Gastroesophageal sphincter (tissue), 4 donors: ENCODE measurements at places on chromosomes 1 and 21.
A peak's percentile ranks its signal among the peaks of the same experiment; 100 is the strongest.

DNA sequence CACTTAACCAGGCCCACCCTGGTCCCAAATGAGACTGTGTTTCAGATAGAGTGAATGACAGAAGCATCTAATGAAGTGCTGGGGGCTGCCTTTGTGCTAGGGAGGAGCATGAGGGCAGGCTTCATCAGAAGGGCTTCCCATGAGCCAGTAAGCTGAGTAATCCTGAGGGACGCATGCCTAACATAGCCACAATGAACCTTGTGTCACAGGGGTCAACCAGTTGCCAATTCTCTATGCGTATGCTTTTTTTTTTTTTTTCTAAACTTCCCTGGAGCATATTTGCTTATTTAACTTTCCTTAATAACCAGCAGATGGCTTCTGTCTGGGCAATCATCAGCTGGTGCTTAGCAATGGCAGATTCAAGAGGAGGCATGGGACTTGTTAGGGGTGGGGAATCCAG, 25.5 kb upstream of the CYP2J2 start:
- ATAC-seq, result no peak
- H3K27me3 ChIP-seq, result no peaks in the 10 kb centered on the region
- no peak overlapping the region for H3K4me3 ChIP-seq
- H3K36me3 ChIP-seq, result no peaks in the 10 kb centered on the region

GRCh38 chr1:190140644-190141043, 337.0 kb downstream of the BRINP3 start:
- H3K4me1 ChIP-seq, result no peaks in the 10 kb centered on the region
- no peaks in the 10 kb centered on the region for H3K36me3 ChIP-seq
- no peaks in the 10 kb centered on the region for H3K27me3 ChIP-seq
- no peak overlapping the region for H3K27ac ChIP-seq
- ATAC-seq, result no peak

DNA sequence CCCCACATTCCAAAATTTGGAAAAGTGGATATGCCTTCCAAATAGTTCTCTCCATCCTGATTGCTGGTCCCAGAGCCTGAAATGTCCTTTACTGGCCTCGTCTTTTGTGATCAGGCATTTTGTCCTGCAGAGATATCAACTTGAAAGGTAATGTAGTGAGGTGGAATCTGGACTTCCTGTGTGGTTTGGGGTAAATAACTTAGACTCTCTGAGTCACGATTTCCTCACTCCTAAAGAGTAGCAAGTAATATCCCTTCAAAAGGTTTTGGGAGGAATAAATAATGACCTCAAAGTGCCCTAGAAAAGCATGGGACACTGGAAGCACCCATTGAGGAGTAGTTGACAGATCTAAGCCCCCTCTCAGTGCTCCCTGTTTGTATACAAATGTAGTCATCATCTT, 426.6 kb downstream of the OMA1 start:
- no peak overlapping the region for H3K4me3 ChIP-seq
- H3K27me3 ChIP-seq, result no peaks in the 10 kb centered on the region
- no peaks in the 10 kb centered on the region for H3K36me3 ChIP-seq
- no peak overlapping the region for H3K27ac ChIP-seq

DNA sequence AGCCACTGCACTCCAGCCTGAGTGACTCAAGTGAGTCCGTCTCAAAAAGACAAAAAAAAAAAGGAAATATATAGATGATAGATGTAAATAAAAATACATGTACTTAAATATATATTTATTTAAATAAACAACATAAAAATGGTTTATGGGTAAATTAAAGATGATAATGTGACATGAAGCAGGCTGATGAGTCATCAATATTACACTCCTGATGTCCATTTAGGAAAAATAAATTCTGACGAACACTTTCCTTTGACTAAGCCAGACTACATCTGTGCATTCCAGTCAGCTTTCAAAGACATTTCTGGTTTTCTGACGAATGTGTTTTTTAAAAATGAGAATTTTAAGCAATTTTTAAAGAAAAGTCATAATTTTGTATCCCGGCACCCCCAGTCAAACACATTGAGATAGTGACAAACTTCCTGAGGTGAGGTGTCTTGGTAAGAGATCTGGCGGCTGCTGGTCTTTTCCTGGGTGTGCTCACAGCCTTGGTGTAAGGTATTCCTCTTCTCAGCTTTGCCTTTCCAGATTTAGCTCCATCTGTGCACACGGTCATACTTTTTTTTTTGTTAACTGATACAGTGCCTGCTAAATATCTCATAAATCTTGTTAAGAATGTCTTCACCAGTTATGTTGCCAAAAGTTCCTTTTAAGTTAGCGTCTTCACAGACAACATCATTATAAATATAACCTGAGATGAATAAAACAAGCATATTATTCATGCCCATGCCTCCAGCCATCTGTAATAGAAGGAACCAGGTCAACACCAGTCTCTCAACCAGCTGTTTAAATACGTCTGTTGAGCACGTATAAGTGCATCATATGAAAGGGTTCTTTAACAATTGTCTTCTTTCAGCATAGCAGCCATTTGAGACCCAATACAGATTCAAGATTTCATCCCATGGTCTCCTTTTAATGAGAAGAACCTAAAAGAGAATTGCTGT, 214.5 kb upstream of the PLD5 start:
- ATAC-seq, result no peak
- H3K4me3 ChIP-seq, result no peak overlapping the region
- H3K36me3 ChIP-seq, result no peaks in the 10 kb centered on the region
- no peak overlapping the region for H3K27ac ChIP-seq
- H3K4me1 ChIP-seq, result no peaks in the 10 kb centered on the region

DNA sequence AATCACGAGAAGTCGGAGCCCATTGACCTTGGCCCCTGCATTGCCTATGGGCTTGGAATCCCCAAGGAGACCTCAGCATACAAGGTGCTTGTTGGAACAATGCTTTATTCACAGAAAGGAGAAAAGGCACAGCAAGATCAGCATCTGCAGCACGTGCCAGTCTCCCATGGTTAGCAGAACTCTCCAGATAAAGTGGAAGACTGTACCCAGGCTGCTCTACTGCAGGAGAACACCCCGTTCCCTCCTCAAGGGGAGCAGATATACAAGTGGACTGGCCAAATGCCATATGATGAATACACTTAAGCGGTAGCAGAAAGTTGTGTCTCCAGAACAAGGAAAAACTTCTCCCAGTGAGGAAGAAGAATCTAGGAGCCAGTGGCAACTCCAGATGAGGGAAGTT, 53.5 kb downstream of the ST6GALNAC3 start:
- no peak overlapping the region for H3K27ac ChIP-seq
- H3K4me3 ChIP-seq, result no peak overlapping the region
- no peak for ATAC-seq
- H3K27me3 ChIP-seq, result no peaks in the 10 kb centered on the region
- peaks cover 5% of the 10 kb centered on the region for H3K36me3 ChIP-seq

DNA sequence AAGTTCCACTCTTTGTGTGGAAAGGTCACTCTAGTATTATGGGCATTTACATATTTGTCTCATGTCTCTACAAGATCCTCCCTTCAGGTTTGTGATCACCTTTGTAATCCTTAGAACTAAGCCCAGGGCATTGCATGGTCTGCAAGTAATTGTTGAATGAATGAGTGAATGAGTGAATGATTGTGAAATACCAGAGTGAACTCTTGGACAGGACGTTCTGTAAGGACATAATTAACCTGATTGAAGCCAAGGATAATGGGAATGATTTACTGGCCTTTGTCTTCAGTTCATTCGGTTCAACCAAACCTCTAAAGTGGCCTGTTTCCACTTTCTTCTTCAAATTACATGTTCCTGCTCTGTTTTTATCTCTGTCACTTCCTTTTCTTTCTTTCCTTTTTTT, 83.0 kb upstream of the TSPAN2 start:
- no peaks in the 10 kb centered on the region for H3K4me1 ChIP-seq
- no peak overlapping the region for H3K27ac ChIP-seq
- H3K27me3 ChIP-seq, result no peaks in the 10 kb centered on the region
- no peaks in the 10 kb centered on the region for H3K36me3 ChIP-seq
- no peak overlapping the region for H3K4me3 ChIP-seq

GRCh38 chr1:206770531-206771337, at the start of gene IL19:
Gene IL19 (plus strand): TSS chr1:206770773. CDS start chr1:206836663, 65,890 bp downstream.
- H3K4me1 ChIP-seq, result no peaks in the 10 kb centered on the region
- peak; percentile 17 for ATAC-seq
- H3K27me3 ChIP-seq, result peaks cover 21% of the 10 kb centered on the region
- peak within 1 kb of the TSS; percentile 49 for H3K27ac ChIP-seq

- H3K4me3 ChIP-seq, result no peak overlapping the region
- peaks cover 5% of the 10 kb centered on the region for H3K4me1 ChIP-seq
- no peaks in the 10 kb centered on the region for H3K27me3 ChIP-seq
- peaks cover 3% of the 10 kb centered on the region for H3K36me3 ChIP-seq
These were observed 16.2 kb upstream of the ATP13A2 start for GRCh38 chr1:17027900-17028299.

DNA sequence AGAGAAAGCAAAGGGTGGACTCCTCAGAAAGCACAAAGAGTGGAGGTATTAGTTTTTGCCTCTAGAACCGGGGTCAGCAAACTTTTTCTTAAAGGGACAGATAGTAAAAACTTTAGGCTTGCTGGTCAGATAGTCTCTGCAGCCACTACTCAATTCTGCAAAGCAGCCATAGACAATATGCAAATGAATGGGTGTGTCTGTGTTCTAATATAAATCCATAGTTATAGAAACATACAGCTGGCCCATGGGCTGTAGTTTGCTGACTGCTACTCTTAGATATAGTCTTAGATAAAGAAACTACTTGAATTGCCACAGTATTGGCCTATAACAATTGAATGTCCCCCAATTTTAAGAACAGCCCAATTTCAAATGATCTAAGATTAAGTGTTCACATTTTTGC, 101.6 kb upstream of the CACHD1 start:
- no peak overlapping the region for H3K27ac ChIP-seq
- H3K36me3 ChIP-seq, result no peaks in the 10 kb centered on the region
- ATAC-seq, result no peak
- no peaks in the 10 kb centered on the region for H3K27me3 ChIP-seq
- no peaks in the 10 kb centered on the region for H3K4me1 ChIP-seq
- no peak overlapping the region for H3K4me3 ChIP-seq

GRCh38 chr1:95207223-95207935, 26.6 kb upstream of the RWDD3 start:
- H3K27ac ChIP-seq, result no peak overlapping the region
- no peak for ATAC-seq
- no peak overlapping the region for H3K4me3 ChIP-seq

DNA sequence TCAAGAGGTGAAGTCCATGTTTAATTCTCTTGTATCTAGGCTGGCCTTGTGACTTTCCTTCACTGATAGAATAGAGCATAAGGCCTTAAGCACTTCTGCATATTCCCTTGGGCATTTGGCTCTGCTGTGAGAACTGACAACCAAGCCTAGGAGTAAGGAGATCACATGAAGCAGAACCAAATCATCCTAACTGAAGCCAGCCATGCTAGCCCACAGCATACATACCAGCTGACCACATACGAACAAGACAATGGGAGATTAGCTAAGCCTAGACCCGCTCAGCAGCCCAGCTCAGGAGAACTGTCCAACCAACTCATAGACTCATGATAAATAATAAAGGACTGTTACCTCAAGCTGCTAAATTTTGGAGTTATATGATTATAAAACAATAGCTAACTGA, 114.6 kb upstream of the NEK7 start:
- no peak overlapping the region for H3K4me3 ChIP-seq
- no peak overlapping the region for H3K27ac ChIP-seq
- no peak for ATAC-seq
- H3K27me3 ChIP-seq, result no peaks in the 10 kb centered on the region

DNA sequence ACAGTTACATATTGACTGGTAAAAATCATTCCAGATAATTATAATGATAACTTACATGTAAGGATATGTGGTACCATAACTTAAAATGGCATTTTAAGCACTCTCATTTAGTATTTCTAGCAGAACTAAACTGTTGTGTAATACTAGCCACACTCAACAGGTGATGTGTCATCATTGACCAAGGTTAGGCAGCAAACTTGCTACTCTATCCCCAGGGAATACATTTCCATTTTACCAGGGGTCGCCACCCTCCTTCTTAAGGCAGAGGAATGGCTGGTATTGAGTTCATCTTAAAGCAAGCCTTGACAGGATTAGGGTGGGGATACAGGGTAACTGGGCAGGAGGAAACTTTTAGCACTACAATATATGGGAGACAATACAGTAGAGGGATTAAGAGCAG, 259.8 kb upstream of the CAMK1G start:
- no peak overlapping the region for H3K27ac ChIP-seq
- no peak overlapping the region for H3K4me3 ChIP-seq

DNA sequence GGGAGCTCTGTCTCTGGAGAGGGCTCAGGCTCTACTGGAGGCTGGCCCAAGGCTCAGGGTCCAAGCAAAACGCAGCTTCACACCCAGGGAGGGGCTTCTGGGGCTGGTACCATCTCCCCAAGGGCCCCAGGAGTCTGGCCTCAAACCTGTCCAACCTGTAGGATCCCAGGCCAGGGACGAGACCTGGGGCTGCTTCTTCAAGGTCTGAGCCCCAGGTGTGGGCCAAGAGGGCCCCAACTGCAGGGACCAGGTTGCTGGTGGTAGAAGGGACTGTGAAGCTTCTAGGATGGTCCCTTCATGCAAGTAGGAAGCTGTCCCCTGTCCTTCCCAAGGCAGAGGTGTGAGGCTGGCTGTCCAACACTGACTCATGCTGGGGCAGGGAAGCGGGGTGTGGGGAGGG, 7.8 kb upstream of the MMEL1 start:
- H3K36me3 ChIP-seq, result no peaks in the 10 kb centered on the region
- peaks cover 29% of the 10 kb centered on the region for H3K27me3 ChIP-seq
- H3K4me3 ChIP-seq, result no peak overlapping the region

DNA sequence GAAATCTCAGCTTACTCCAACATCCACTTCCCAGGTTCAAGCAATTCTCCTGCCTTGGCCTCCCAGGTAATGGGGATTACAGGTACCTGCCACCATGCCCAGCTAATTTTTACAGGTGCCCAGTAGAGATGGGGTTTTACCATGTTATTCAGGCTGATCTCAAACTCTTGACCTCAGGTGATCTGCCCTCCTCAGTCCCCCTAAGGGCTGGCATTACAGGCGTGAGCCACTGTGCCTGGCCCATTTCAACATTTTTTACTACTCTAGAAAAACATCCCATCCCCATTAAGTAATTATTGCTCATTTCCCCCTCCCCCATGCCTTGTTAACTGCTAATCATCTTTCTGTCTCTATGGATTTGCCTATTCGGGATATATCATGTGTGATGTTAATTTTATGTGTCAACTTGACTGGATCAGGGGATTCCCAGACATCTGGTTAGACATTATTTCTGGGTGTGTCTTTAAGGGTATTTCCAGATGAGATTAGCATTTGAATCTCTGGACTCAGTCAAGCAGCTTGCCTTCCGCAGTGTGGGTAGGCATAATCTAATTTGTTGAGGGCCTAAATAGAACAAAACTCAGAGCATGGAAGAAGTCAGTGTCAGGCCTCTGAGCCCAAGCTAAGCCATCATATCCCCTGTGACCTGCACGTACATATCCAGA, 33.0 kb upstream of the ZBTB8B start:
- no peaks in the 10 kb centered on the region for H3K36me3 ChIP-seq
- H3K4me1 ChIP-seq, result peaks cover under 1% of the 10 kb centered on the region
- no peak overlapping the region for H3K27ac ChIP-seq
- no peak for ATAC-seq
- peaks cover 9% of the 10 kb centered on the region for H3K27me3 ChIP-seq
- no peak overlapping the region for H3K4me3 ChIP-seq

- H3K27me3 ChIP-seq, result no peaks in the 10 kb centered on the region
- no peaks in the 10 kb centered on the region for H3K36me3 ChIP-seq
- H3K4me1 ChIP-seq, result peaks cover 37% of the 10 kb centered on the region
- H3K4me3 ChIP-seq, result peak overlapping the region; percentile 45
- H3K27ac ChIP-seq, result peak overlapping the region; percentile 92
- ATAC-seq, result peak; percentile 74
These were observed 15.9 kb downstream of the SLC27A3 start for GRCh38 chr1:153790966-153791647.

GRCh38 chr1:214425101-214425500, 126.3 kb downstream of the PTPN14 start:
- H3K27me3 ChIP-seq, result no peaks in the 10 kb centered on the region
- H3K36me3 ChIP-seq, result no peaks in the 10 kb centered on the region
- no peak overlapping the region for H3K27ac ChIP-seq
- H3K4me3 ChIP-seq, result no peak overlapping the region
- H3K4me1 ChIP-seq, result peaks cover 27% of the 10 kb centered on the region
